SW480 (cell line): ENCODE measurements at places on chromosomes 11 and 22.

GRCh38 chr11:111691741-111692140 is 74.4 kb downstream of the PPP2R1B start:
- no peak for DNase-seq

DNA sequence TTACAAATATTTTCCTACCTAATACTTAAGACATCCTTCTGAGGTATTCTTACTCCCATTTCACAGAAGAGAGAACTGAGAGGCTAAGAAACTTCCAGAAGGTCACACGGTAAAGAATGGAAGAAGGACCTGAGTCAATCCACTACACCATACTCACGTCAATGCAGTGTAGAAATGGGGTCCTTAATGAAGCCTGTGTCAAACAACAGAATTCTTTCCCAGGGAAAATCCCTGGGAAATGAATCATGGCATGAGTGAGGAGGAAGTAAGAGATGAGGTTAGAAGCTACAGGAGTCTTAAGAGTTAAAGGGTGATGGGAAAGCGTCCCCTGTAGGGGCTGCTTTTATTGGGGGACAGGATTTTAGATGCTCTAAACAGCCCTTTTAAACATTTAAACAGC is 147.9 kb downstream of the C11orf91 start:
- DNase-seq, result no peak

DNA sequence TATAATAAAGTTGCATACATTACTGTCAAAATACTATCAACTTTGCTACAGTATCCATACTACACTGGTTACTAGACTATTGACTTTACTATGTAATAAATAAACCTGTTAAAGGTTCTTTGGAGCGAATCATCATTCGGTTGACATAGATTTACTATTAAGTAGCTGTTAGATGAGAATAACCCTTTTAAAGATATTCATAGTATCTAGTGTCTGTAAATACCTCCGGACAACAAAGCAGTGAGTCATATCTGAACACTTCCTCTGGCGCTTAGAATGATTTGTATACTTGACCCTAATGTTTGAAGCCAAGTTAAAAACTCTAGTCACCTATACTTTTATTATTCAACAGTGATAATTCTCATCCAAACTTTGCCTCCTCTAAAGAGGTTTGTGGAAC is 84.7 kb downstream of the MSANTD4 start:
- DNase-seq, result peak; percentile 78

- DNase-seq, result no peak
These were observed 1.7 kb downstream of the CYB5R2 start for GRCh38 chr11:7671347-7672215.

- DNase-seq, result no peak
These were observed 2.4 kb upstream of the TAF10 start for GRCh38 chr11:6614446-6614845.

DNA sequence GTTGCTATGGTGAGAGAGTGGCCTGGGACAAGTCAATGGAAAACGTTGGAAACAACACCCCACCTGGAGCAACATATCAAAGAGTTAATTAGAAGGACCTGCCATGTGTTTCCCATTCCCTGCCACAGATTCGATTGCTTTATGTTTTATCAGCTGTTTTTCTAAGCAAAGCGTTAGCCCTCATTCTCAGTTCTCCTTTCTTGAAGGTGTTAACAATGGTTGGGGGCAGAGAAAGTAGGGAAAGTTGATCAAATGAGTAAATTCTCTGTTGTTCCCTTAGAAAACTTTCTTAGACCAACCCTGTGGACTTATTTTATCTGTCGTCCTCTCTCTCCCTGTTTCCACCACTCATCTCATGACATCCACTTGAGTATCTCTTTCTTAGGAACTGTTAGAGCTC is 102.5 kb downstream of the ADAMTS15 start:
- no peak for DNase-seq

DNA sequence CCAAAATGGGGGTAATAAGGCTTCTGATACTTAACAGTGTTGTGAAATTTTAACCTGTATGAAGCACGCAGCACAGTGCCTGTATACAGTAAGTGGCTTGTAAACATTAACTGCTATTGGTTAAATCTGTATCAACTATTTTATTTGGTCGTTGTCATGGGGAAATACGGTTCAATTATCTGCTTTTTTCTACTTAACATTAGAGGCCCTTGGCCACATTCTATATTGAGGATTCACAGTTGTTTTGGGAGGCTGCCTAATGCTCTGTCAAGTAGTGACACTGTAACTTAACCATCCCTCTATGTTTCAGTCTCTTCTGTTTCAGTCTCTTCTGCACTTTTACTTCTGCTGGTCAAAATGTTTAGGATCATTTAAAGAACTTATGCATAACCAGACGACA is 95.6 kb downstream of the LDLRAD3 start:
- DNase-seq, result no peak

GRCh38 chr11:57900320-57900719 is 123.4 kb upstream of the OR9Q1 start:
- DNase-seq, result peak; percentile 31
